Lung microvascular endothelial cell (primary cell): ENCODE measurements at places on chromosomes 12 and 14. TPM values are rescaled to one million over a fixed set of nuclear protein-coding genes. Genes with fewer than 3 reads are reported as not detected.

GRCh38 chr14:72554994-72555608 lies 338.8 kb downstream of the DPF3 start:
- DNase-seq, result no peak

NAV3 gene
- 1.2 and 9.4 TPM in 2 replicates for total RNA-seq

DNA sequence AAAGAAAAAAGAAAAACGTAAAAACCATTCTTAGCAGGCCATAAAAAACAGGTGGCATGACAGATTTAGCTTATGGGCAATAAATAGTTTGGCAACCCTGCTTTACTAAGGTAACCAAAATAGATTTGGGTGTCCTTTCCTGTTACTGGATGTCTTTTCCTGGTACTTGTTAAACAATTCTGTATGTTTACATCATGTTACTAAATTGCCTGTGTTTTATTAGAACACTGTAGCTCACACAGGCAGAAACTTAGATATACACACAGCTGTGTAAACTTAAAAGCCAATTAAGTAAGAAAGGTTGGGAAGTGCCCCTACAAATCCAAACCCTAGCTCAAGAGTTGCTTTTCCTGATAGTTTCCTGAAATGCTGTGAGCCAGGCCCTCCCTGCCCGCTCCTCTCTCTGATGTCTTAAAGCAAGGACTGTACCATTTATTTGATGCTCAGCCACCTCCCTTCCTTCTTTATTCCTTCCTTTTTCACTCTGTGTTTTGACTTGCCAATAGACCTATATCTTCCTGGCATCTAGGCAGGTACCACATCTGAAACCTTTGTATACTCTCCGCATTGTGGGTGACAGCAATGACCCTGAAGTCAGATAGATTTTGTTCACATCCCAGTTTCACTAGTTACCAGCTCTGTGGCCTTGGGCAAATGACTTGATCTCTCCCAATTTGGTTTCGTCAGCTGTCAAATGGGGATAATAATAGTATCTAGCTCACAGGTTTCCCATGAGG lies 3.7 kb upstream of the CAMKK2 start:
- peak; percentile 32 for DNase-seq

DNA sequence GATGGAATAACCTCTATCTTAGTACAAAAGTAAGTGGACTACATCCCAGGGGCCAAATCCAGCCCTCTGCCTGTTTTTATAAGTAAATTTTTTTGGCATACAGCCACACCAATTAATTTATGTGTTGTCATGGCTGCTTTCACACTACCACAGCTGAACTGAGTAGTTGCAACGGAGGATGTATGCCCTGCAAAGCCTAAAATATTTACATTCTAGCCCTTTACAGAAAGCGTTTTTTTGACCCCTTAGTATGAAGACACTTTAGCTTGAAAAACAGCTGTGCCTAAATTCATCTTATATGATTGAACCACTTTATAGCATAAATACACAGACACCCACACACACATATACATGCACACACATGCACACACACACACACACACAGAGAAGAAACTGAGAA lies 501.6 kb downstream of the EGLN3 start:
- no peak for DNase-seq

- no peak for DNase-seq
Observed at GRCh38 chr12:60265741-60266140, 669.9 kb downstream of the SLC16A7 start.

DNA sequence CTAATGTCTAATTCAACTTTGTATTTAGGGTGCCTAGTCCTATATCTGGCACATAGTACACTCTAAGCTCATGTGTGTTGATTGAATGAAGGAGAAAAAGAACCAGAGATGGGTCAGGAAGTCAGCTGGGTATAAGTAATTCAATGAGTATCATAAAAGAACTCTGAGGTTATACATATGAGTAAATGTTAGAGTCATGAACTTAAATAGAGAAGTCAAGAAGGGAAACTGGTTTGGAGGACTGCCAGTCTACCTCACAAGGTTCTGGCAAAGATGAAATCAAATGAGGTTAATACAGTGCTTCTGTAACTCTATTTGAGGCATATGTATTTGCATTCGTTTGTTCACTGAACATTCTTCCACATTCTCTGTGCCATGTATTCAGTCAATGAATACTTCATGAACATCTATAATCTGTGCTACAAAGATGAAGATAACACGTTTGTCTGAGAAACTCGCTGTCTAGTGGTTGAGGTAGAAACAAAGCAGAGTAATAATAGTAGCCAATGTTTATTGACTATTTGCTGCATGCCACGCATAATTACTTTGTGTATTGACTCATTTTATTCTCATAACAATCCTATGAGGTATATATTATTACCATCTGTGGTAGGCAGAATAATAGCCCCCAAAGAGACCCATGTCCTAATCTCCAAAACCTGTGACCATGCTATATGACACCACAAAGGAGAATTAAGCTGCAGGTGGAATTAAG lies 88.9 kb downstream of the PTGER2 start:
- DNase-seq, result no peak

SERPINA6 gene
- total RNA-seq, result not detected in 2 replicates

DNA sequence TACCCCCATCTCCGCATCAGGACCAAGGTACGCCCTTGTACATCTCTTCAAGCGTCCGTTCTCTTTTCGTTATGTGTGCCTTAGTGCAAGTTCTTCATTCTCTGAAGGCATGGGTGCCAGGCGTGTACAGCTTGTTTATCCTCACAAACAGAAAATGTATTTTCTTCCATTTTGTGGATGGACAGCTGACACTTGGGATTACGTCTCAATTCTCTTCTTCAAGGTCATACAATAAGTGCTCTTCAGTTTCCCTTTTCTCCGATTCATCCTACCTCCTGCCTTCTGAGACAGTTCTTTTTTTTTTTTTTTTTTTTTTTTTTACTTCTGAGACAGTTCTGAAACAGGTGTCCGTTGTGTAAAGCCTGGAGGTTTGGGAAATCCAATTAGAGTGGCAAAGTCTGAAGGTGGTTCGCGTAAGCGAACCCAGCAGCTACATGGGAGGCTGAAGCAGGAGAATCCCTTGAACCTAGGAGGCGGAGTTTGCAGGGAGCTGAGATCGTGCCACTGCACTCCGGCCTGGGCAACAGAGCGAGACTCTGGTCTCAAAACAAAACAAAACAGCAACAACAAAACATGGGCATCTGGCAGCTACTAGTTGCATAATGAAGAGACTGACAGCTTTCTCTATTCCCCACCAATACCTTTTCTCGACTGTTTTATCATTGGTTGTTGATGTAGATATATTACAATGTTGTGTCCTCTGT lies 734 bp downstream of the COX6A1 start:
- no peak for DNase-seq

BEGAIN gene
- total RNA-seq, result 0.20 TPM in 1 of 2 replicates, not detected in the other

DNA sequence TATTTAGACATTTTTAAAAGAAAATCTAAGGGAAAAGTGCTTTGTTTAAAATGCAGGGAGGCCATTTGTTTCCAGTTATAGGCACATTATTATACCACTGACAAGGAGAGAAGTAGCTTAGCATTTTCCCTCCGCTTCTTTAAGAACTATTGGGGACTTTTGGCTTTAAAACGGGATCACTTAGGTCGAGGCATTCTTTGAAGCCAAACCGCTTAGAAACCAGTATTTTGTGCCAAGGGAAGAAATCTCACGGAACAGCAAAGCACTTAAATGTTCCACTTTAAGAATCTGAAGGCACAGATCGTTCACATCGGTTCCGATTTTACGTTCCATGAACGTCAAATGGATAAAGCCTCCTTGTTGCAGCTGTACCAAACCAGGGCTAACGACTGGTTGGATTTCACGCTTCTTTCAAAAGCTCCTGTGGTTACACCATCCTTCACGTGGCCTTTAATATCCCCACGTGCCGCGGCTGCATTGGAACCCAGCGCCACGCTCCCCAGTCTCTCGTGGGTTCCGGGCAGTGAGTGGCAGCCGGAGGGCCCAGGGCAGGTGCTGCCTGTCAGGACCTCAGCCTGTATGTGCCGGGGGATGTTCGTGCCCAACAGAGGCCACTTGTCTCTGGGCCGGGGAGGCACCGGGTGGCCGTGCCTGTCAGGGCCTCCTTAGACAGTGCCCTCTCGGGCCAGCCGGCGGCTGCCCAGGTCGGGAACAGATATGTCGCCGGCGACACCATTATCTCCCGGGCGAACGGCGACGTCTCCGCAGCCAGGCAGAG lies 195.4 kb downstream of the KIF26A start:
- no peak for DNase-seq

ZFP36L1 gene
- 5.7 and 8.7 TPM in 2 replicates for total RNA-seq

DNA sequence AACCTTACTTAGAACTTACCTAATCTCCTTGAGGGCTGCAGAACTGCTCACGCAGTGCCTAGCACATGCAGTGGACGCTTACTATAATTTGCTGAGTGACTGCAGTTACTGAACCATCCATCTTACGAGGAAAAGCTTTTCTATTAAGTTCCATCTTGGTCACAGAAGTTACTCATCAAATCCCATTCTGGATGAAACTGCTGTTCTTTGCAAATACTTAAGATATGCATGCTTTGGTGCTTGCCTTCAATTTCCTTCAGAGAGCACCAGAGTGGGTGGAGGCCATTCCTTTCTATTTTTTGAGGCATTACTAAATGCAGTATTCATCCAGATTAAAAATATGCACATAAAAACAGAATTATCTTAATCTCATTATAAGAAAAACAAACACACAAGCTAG lies 17.7 kb upstream of the PELI2 start:
- DNase-seq, result no peak

DNA sequence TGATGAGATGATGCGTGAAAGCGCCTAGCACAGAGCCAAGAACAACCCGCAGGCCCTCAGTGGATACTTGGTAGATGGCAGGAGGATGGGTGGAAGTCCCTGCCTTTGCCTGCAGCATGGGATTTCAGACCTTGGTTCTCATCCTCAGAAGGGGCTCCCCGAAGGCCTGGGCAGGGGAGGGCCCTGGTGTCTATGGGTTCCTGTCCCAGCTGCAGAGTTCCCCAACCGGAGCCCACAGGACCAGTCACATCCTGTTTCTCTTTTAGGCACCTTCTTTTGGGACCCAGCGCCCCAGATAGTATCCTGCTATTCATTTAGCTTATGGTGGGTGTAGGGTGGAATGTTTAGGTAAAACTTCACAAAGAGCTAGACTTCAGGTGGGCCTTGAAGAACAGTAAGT lies 55.5 kb downstream of the CALM1 start:
- no peak for DNase-seq

DNA sequence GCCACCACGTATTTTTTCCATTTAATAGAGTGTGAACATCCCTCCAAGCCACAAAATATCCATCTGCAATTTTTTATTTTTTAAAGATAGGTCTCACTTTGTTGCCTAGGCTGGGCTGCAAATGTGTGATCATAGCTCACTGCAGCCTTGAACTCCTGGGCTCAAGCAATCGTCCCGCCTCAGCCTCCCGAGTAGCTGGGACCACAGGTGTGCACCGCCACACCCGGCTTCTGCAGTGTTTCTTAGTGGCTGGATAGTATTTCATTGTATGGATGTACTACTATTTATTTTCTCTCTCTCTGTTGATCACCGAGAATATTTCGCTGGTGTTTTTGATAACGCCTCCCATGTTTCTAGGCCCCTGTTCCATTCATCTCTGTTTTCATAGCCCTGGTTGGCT lies 17.5 kb downstream of the MLXIP start:
- no peak for DNase-seq

DNA sequence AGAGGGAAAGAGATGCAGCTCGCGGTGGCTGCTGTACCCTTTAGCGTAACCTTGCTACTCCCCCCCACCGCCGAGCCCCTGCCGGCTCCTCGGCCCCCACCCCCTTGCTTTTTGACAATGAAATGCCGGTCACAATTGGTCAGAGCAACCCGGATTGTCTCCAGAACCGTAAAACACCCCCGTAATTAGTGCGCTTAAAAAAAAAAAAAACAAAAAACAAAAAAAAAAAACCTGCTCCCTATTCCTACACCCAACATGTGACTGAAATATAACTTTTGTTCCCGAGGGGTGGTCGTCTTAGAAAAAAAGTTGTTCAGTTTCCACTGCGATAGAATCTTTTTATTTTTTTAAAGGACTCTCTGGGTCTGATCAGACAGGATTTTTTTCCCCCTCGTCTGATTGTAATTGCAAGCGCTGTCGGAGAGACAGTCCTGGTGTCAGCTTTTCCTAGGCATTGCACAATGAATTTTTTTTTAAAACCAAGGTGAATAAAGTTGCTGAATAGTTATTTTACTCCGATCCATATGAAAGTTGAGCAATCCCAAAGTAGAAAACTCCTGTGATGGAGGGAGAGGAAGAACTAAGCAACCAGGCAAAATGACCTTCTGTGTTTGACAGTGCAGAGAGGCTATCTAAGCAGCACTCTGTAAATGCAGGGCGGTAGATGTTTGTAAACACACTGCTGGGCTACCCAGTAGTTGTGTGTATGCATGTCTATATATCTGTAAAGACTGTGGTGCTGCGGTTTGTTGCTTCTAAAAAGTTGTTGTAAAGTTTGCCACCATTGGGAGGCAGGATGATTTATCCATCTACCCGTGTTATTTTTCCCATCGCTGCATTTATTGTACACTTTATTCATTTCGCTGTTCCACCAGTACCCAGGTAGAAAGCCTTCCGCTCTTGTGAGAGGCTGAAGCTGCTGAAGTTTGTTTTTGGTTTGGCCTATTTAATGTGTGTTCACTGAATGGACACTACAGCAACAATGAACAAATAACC lies 1.1 kb downstream of the ETV6 start:
- DNase-seq, result peak; percentile 62

- no peak for DNase-seq
Observed at GRCh38 chr12:52058631-52059361, 7.6 kb downstream of the NR4A1 start.

TAS2R13 gene
- total RNA-seq, result 0.20 and 0.44 TPM in 2 replicates

GRCh38 chr12:68350753-68351152 lies 18.6 kb upstream of the MDM1 start:
- no peak for DNase-seq

DNA sequence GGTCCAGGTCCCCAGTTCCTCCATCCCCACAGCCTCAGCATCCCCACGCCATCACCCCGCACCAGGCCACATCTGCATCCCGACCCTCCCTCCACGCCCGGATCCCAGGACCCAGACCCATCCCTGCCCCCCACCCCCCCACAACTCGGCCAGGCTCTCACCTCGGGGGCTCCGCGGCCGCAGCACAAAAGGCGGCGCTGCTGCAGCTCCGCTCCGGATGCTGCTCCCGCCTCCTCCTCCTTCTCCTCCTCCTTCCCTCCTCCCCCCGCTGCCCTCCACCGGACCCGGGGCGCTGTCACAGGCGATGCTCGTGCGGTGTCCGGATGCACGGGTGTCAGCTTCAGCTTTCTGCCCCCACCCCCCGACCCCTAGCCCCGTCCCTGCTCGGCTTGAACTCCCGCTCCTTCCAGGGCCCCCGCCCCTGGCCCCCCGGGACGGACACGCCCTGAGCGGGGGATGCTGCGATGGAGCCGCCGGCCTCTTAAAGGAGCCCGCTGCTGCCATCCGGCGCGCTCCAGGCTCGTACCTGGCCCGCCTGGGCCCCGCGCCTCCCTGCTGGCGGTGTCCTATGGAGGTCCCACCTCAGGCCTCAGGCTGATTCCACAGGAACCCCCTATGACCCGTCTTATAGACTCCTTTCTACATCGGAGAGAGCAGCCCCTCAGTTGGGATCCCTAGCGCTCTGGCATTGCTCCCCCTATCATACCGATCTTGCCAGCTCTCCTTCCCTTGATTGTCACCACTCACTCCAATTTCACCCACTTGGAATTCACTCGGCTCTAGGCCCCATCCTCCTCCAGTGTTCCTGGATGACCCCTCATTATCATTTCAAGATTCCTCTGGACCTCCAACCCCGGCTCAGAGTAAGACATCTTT lies at the start of gene MAP3K12:
TSS of gene MAP3K12 (minus strand) at position 193 of the 876 bp plus-strand sequence. CDS start 12,067 bp downstream, outside the sequence.
- peak; percentile 63 for DNase-seq
